ENCODE measurements at places on chromosomes 6 and 20. TPM values are rescaled to one million over a fixed set of nuclear protein-coding genes. Genes with fewer than 3 reads are reported as not detected.

GRCh38 chr20:48042628-48043027 is 257.3 kb upstream of the SULF2 start:
- H3K4me3 ChIP-seq = no peak overlapping the region
- H3K4me1 ChIP-seq = no peaks in the 10 kb centered on the region
- no peaks in the 10 kb centered on the region for H3K36me3 ChIP-seq

- no peak overlapping the region for H3K27ac ChIP-seq
- peaks cover 10% of the 10 kb centered on the region for H3K36me3 ChIP-seq
These were observed 346.5 kb downstream of the SYNE1 start for GRCh38 chr6:152290693-152291092.

DNA sequence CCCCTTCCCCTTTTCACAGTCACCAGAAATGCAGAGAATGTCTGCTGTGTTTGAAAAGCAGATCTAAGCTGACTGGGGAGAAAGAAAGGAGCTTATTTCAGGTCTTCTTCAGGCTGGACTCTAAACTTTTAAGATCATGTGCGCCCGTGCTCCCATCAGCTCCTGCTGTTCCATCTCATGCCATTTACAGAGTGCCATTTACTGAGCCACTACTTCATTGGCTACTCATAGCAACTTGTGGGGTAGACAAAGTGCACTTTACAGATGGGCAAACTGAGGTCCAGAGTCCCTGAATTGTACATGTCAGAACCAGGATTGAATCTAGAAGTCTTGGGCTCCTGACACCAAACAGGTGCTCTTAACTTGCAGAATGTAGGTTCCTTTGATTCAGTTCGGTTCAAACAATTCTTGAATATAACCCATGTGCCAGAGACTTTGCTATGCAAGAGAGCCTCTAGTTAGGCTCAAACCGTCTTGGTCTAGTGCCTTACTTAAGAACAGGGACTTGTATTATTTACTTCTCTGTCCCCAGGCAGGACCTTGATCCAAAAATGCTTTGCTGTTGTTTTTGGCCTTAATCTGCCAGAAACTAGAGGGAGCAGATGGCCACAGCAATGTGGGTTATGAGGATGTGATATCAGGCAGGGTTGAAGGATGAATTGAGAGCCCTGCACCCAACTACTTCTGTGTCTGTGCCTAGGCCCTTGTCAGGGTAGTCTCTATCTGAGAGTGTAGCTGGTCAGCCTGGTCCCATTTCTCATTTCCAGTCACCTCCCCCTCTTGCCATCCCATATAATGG is 56.4 kb downstream of the RALY start:
- no peak overlapping the region for H3K27ac ChIP-seq
- no peak for DNase-seq
- H3K4me3 ChIP-seq = no peak overlapping the region
- H3K36me3 ChIP-seq = no peaks in the 10 kb centered on the region
- H3K27me3 ChIP-seq = no peaks in the 10 kb centered on the region

DNA sequence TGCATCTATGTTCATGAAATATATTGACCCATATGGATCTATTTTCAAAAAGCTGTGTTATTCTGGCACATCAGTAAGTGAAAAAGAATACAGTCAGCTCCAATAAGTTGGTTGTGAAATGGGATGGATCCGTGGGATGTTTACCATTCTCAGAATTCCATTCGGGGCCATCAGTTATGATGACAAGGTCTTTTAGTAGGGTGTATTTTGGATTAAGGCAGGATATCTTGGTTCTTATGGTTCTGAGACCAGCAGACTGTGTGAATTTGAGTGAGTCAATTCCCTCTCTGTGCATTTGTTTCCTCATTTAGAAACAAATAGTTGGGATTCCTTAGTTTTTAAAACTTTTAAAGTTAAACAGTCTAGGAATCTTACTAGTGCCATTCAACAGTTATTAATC is 287.4 kb downstream of the CD109 start:
- no peak overlapping the region for H3K27ac ChIP-seq
- no peak overlapping the region for H3K4me3 ChIP-seq
- no peaks in the 10 kb centered on the region for H3K36me3 ChIP-seq
- no peaks in the 10 kb centered on the region for H3K4me1 ChIP-seq
- DNase-seq = no peak

Gene KIAA1755
- total RNA-seq = not detected

Gene RHAG
- total RNA-seq = not detected

Gene EYS
- not detected for total RNA-seq
